BE2C (cell line): ENCODE measurements at places on chromosomes 4 and X.

DNA sequence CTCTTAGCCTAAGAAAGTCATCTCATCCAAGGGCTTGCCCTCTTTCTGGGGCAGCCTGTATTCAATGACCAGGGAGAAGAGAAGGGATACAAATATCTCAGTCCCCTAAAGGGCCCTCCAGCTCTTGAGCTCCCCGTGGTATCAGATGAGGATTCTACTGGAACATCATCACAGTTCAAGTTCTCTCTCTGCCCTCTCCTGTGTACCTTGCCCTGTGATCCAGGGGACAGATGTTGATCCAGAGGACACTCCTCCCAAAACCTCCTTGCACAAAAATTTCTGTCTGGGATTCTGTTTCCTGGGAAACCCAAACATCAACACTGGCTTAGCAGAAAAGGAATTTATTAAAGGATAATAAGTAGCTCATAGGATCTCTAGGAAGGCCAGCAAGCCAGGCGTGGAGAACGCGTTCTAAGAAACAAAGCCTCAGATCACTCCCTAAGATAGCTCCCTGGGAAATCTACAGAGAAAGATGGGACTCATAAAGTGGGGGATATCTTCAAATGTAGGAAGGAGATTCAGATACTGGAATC is 296.3 kb upstream of the KLF3 start:
- DNase-seq = no peak

GRCh38 chr4:169158861-169159260 is 111.9 kb downstream of the SH3RF1 start:
- DNase-seq = no peak

GRCh38 chrX:10496345-10496965 is 123.9 kb downstream of the MID1 start:
- peak; percentile 12 for DNase-seq

- DNase-seq = peak; percentile 30
These were observed 126.7 kb upstream of the MBNL3 start for GRCh38 chrX:132615391-132616131.

DNA sequence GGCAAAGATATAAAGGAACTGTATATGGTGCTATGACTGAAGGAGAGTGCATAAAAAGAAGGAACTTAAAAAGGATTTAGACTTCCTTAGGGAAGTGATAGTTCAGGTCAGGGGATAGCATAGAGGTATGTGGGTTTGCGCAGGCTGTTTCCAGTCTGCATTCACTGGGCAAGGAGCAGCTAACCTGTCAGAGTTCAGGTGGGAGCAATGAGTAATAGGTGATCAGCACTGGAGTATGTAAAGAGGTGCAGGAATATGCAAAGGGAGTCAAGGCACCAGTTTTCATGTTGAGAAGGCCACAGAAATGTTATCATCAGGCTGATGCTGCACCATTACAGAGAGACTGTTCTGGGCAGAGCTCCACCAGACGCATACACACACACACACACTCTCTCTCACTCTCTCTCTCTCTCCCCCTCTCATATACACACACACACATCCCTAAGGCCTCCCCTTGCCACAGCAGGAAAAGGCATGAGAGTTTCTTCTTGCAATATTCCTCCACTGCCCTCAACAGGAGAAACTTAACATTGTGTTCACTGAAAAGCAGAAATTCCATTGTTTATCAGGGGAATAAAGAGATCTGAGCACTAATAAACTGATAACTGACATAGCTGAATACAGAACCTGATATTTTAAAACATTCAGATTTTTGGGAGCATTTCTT is 256.4 kb upstream of the GRID2 start:
- no peak for DNase-seq

- no peak for DNase-seq
These were observed 23.5 kb upstream of the SPINK2 start for GRCh38 chr4:56844802-56845580.

- no peak for DNase-seq
These were observed 106.4 kb upstream of the FAM241A start for GRCh38 chr4:112038861-112039260.

GRCh38 chrX:132216806-132217202 is 2.4 kb downstream of the RAP2C start:
- DNase-seq = no peak

DNA sequence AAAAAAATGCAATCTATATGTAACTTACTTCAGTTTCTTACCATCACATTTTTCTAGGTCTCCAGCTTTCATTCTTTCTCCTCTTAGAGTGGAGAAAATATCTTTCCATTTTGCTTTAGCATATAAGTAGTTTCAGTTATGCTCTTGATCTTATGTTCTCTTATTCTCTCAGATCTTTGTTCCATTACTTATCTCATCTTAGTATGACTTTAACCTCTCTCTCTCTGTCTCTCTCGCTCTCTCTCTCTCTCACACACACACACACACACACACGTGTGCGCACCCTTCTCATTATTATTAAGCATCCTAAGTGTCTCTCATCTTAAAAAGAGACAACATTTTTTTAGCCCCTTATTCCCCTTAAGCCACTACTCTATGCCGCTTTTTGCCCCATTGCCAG is 92.8 kb downstream of the FAAH2 start:
- DNase-seq = no peak

- DNase-seq = no peak
These were observed 611.4 kb downstream of the KCTD8 start for GRCh38 chr4:43837171-43837570.

DNA sequence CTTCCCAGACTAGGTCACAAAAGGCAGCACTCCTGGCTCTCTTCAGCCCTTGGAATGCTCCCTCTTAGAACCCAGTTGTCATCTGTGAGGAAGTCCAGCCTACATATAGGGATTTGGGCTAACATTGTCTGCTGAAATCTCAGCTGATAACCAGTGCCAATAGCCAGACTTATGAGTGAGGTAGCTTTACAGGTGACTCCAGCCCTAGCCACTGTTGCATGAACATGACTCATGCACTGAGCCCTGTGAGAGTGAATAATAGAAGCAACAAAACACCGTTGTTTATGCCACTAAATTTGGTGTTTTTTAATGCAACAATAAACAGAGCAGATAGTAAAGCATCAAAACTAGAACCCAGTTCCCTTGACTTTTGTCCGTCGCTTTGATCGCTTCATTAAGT is 433.2 kb downstream of the STIM2 start:
- DNase-seq = no peak

- no peak for DNase-seq
These were observed 182.7 kb downstream of the ANK2 start for GRCh38 chr4:113232194-113232593.

GRCh38 chr4:52752936-52753335 is 1.7 kb upstream of the ERVMER34-1 start:
- no peak for DNase-seq

DNA sequence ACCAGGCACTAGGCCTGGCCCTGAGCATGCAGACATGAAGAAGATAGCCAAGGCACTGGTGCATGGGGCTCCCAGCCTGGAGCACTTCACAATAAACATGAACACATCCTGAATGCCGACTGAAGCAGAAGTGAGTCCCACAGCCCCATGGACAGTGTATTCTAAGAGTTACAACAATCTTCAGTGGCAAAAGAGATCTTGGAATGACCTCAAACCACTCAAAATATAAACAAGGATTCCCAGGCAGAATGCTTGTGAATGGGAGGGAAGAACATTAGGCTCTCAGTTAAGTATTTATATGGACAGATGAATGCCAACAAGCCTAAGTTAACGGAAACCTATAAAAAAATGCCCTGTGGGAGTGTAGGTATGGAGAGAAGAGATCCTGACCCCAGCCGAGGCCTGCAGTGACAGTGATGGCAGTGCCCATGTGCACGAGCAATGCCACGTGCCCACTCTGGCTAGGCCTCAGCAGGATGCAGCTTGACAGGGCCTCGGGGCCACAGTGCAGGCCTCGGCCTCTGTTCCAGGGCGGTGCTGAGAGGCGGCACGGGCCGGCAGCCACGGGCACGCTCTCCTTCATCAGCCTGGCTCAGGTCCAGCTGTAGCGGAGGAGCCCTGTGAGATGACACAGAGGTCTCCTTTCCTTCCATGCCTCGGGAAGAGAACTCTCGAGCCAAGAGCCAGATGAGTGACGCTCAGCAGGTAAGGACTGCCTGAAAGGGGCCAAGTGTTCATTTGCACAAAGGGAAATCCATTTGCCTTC is 49.2 kb downstream of the IRF2 start:
- DNase-seq = no peak

GRCh38 chr4:167032871-167033270 is 201.4 kb downstream of the SPOCK3 start:
- peak; percentile 32 for DNase-seq

GRCh38 chrX:9859711-9860555 is 73.7 kb downstream of the SHROOM2 start:
- DNase-seq = no peak

GRCh38 chr4:172412851-172413580 is 599.8 kb downstream of the GALNTL6 start:
- DNase-seq = no peak

GRCh38 chr4:78753091-78753490 is 23.1 kb upstream of the BMP2K start:
- DNase-seq = no peak

GRCh38 chr4:104989371-104989770 is 157.3 kb upstream of the TET2 start:
- no peak for DNase-seq
